NCI-H1930 (cell line): ENCODE measurements at places on chromosomes 3 and 15.

GRCh38 chr3:191441687-191442086 lies 19.3 kb upstream of the PYDC2 start:
- DNase-seq: no peak

DNA sequence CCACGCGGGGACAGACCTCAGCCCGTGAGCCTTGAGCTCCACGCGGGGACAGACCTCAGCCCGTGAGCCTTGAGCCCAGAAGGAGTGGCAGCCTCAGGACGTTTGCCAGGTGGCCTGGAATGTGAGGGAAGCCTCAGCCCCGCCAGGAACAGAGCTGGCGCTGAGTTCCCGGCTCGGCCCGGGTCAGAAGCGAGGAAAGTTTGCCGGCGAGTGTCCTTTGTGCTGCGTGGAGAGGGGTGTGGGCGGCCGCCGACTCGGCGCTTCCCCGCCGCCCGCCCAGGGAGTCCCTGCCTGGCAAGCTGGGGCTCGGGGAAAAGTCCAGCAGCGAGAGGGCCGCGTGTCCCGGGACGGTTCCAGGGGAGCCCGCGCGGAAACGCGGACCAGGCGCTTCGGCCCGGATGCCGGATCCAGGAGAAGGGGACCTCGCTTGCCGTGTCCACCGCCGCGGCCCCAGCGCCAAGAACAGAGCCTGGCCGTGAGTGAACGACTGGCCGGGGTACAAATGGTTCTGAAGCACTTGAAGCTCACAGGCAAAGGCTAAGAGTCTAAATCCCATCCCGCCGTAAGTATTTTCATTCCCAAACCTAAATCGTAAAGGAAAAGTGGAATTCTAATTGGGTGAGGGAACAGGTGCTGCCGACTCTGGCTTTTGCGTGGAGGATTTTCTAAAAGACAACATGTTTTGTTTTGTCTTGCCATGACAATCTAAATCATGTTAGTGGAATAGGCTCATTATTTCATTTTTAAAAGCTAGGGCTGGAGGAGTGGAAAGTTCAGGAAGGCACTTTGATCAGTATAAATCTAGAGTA lies 1.7 kb downstream of the LRRN1 start:
- DNase-seq: no peak

DNA sequence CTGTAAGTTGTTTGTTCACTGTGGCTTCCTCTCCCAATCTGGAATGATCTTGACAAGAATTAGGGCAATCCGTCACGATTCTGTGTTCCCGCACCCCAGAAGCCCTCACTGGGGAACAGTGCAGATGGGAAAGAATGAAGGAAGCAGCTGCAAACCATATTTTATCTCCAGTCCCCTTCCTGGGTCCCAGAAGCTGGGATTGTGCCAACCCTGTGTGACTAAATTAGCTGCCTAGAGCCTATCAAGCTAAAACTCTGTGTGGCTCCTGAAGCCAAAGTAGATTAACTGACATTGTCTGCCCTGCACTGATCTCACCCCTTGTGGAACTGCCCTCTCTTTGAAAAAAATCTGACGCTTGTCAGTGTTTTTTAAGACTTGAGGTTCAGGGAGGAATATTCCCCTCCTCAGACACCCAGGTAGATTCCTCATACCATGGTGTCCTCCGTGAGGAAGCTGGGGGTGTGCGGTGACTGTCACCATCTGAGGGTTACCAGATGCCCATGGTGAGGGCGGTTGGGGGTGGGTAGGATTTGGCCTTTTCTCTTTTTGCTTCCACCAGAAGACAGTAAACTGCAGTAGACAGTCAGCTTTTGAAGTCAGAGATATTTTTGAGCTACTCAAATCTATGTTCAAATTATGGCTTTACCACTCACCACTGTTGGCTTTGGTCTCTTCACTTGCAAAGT lies 358.3 kb upstream of the TPM1 start:
- no peak for DNase-seq

GRCh38 chr3:166435469-166436057 lies 598.3 kb upstream of the BCHE start:
- DNase-seq: no peak

DNA sequence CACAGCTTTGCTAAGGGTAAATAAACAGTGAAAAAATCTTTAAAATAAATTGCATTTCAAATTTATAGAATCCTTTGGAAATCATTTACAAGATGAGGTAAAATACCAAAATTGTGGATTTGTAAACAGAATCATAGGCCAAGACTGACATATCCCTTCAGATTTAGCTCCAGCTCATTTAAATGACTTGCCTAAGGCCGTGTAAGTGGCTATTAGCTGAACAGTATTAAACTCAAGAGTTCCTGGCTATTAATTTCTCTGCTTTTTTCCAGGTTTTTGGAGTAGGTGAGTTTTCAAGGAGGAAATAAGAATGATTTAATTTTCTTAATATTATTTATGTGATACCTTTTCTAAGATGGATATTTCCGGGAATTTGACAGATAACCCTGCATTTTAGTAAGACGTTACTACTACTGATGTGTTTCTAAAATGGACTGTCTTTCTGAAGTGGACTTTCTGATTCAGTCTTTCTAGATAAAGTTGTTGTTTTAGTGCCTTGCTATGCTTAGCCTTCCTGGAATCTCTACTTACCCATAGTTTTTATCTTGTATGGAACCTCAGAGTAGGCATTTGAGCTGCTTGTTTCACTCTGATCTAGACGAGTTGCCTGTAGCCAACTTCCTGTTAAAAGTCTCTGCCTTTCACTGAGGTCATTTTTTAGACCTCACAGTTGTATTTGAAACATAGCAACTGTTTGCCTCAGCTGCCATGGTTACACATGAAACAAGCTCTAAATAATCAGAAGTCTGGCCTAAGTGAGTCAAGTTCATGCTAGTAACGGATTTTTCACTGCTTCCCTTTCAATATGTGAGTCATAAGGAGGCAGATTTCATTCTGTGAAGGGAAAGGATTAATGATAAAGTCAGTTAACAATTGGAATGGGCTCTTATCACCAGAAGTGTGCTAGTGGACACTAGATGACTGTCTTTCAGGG lies 127.0 kb downstream of the KLHL25 start:
- DNase-seq: no peak

GRCh38 chr3:24963762-24964625 lies 464.1 kb upstream of the RARB start:
- no peak for DNase-seq

DNA sequence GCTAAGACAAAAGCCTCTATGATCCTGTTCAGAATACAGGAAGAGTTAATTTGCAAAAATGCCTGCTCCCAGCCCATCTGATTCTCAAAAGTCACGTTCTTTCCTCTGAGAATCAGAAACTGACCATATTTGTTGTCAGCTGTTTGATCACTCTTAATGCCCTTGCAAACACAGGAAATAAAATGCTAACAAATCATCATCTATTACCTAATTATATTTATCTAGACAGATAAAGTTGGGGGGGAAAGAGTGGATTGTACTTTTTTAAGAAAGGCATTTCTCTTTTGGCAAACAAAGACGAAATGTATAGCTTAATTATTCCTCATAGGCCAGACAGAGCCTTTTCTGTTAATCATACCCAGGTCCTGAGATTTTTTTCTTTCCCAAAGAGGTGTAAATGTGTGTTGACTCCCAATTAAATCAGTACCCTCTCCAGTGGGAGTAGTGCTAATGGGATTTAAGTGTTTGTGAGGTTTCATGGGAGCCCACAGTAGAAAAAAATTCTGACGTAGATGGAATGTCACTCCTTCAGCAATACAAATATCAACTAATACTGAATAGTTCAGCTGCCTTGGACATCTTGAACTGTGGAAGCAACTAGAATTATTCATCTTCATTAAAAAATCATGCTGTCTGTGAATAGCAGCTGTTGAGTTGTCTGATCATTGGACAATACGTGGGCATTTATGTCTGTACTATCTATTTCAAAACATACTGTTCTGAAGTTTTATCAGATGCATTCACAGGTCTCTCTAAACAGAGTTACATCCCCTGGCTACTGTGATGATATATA lies 22.5 kb upstream of the BNIP2 start:
- DNase-seq: no peak

DNA sequence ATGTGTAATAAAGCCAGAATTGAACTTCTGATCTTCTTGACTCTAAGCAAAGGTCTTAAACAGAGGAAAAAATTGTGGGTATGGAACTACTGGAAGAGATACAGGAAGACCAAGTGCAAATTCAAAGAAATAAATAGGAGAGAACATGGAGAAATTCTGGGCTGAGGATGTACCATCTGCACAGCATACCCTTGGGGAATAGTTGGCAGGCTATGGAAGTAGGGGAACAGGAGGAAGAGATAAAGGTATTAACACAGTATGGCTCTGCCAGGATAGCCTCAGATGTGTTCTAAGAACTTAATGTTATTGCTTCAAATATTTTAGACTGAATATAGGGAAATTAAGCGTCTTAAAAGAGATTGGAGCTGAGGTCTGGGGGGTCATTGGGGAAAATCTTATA lies 485.4 kb downstream of the CNTN3 start:
- DNase-seq: no peak

GRCh38 chr3:187024536-187025226 lies 94.4 kb downstream of the ST6GAL1 start:
- DNase-seq: no peak

GRCh38 chr3:153640689-153641665 lies 479.0 kb downstream of the RAP2B start:
- no peak for DNase-seq

DNA sequence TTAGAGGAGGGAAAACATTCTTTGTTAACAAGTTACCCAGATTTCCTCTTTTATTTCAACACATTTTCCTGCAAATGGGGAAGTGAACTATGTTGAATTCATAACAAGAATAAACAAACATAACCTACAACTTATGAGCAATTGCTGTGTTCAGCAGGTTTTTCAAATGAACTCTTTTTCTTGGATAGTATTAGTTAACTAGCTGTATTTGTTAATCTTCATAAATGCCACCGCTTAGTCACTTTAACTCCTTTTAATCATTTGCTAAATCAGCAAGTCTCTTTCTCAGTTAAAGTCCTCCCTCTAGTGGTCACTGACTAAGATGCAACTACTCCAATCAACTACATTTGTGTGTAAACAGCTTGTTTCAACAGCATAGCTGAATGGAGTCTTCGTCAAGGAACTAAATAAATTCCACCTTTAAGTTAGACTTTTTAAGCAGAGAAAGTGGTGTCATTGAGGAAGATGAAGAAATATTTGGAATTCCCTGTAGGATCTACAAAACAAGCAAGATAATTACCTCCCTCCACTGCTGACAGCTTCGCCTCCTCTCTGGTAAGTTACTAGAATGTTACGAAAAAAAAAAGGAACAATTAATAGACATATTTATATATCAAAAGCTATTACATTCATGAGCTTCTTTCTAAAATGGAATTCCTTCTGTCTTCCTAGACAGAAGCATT lies 1122.0 kb downstream of the ROBO1 start:
- DNase-seq: peak; percentile 16

- no peak for DNase-seq
Observed at GRCh38 chr3:168581771-168582225, 486.1 kb upstream of the GOLIM4 start.

DNA sequence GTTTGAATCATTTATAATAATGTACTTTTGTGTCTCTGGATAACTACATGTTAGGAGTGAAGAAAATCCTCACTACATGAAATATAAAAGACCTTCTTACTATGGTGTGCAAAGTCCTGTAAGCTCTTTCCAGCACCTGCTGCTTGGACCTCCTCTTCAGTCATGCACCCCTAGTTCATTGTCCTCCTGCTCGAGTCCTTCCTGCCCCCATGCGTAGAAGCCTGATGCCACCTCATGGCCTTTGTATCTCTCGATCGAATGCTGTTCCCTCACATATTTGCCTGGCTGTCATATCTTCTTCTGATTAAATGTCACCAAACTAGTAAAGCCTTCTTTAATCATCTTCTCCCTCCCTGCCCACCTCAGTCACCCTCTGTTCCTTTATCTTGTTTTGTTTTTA lies 49.9 kb upstream of the SUCLG2 start:
- no peak for DNase-seq

GRCh38 chr3:127092368-127092767 lies 100.6 kb upstream of the PRR23E start:
- no peak for DNase-seq

- DNase-seq: no peak
Observed at GRCh38 chr15:48592221-48592731, 53.2 kb downstream of the FBN1 start.

- no peak for DNase-seq
Observed at GRCh38 chr3:174168026-174168425, 691.1 kb upstream of the NAALADL2 start.

GRCh38 chr3:116939550-116939949 lies 230.0 kb downstream of the TUSC7 start:
- no peak for DNase-seq

GRCh38 chr3:32395496-32395895 lies 3.8 kb downstream of the CMTM7 start:
- no peak for DNase-seq

DNA sequence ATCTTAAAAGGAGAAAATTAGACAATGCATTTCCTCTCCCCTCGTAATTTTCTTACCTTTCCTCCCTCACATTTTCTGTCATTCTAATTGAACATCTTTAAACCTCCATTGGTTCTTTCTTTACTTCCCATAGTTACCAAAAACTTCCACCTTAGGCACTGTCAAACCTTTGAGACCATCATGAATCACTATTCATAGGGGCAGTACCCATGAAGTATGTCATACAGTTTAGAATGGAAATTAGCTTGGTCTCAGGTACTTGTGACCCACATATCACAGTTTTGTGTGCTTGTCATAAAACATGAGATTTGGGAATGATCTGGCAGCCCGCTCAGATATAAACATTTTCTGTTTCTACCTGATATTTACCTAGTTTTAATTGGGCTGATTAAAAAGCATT lies 50.1 kb downstream of the KCNMB3 start:
- DNase-seq: no peak

DNA sequence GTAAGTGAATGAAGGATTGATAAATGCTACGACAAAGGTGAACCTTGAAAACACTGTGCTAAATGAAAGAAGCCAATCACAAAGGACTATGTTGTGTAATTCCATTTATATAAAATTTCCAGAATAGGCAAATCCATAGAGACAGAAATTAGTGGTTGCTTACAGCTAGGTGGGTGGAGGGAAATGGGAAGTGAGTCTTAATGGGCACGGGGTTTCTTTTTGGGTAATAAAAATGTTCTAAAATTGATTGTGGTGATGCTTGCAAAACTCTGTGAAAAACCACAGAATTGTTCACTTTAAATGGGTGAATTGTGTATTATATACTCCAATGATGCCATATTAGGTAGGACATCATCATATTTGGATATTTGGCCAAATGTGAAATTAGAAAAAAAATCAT lies 20.9 kb upstream of the TEX9 start:
- DNase-seq: no peak

- no peak for DNase-seq
Observed at GRCh38 chr3:166957121-166957520, 423.0 kb downstream of the ZBBX start.

DNA sequence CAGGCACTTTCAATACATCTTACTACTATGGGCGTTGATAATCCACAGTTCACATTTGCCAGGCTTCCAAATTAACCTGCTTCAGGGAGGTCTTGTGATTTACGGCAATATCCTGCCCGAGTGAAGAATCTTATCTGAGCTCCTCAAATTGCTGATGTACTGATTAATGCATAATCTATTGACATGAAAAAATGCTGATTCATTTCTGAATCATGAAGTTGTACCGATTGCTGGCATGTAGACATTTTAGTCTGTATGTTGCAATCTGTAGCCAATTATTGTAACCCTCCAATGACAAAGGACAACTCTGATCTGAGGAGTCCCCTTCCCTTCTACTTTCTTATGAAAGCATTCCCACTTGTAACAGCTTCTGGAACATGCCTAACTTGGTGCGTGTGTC lies 97.2 kb downstream of the SEC22A start:
- no peak for DNase-seq

- no peak for DNase-seq
Observed at GRCh38 chr15:74036271-74037170, 42.0 kb downstream of the PML start.

- no peak for DNase-seq
Observed at GRCh38 chr3:137360531-137361201, 402.9 kb downstream of the IL20RB start.

GRCh38 chr15:69134791-69135190 lies 25.6 kb upstream of the GLCE start:
- no peak for DNase-seq
